NCI-H460 (cell line): ENCODE measurements at places on chromosomes 2 and 18.

DNA sequence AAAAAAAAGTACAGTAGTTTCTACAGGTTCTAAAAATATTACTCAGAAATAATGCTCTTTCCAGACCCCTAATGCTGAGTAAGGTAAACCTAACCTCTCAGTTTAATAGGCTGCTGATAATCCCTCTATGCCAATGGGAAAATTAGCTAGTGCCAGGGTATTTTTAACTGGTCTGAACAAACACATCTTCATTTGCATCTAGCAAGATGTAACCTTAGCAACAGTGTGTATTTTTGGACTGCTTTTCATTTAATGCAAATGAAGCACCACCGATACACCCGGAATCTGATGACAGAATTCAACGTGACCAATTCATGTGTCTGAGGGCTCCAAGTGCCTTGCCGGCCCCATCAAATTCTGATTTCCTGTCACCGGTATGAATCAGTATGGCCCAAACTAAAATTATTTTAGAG, 47.4 kb upstream of the CYRIA start:
- DNase-seq, result no peak

DNA sequence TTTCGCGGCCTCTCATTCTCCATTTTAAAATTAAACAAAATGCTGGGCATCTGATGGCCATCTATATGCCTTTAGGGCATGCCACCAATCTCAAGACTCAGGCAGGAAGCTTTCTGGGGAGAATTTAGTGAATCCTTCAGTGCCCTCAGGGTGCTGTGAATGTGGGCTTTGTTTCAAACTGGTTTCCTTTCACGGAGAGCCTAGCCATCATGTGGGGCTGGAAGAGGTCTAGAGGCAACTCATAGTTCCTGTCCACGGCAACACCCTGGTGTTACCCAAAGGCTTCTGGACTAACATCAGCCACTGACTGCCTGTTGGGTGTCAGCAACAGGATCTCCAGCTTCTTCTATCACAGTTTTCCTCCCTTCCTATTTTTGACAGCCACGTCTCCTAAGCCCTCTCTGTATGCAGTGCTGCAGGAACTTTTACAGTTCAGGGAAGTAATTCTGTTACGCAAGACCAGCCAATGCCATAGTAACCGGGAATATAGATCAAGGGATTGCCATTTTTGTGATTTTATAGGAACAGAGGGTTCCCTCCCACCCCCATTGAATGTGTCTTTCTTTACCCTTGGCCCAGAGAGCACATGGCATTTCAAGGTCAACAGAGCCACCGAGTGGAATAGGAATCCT, 7.9 kb upstream of the WDR33 start:
- DNase-seq, result no peak

DNA sequence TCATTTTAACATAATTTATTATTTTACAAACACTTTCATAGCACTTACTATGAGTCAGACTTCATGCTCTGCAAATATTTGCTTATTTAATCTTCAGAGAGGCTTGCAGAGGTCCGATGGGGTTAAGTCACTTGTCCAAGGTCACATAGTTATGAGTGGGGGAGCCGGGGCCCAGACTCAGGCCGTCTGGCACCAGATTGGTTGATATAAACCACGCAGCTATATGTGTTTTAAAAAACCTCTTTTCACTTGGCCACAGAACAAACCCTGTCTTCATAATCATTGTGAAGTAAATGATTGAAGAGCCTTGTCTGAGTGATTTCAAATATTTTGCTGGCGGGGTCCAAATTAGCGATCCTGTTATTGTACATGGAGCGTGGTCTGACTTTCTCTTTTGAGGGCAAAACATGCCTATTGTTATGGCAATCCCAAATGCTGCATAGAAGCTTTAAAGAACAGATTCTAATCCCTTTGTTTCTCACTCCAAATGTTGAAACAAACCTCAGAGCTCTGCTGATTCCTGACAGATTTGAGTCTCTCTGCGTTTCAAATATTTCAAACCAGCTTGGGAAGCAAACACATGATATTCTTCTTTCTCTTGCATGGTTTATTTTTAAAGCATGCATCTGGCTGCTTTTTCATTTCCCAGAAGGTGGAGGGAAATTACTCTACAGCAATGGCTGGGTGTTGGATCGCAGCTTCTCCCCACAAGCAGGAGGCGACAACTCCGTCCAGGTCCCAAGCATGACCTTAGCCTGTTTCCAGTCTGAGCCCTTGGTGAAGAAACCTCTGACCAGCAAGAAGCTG, 142.4 kb downstream of the DDX1 start:
- DNase-seq, result no peak

DNA sequence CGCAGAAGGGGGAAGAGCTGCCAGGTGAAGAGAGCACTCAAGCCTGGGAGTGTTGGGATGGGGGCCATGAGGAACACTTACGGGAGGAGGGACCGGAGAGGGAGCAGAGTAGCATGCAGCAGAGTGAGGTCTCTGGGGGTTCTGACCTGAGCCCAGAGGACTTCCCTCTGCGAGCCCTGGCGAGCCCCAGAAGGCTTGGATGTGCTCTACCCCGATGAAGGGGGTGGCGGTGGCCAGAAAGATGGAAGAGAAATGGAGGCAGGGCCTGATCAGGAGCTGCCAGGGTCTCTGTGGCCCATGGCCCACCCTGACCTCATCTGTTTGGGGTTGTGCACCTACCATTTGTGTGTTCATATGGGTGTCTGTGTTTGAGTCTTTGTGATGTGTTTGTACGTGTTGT, 42.0 kb downstream of the CROCC2 start:
- DNase-seq, result no peak

GRCh38 chr2:95278051-95278471, 3.8 kb downstream of the PROM2 start:
- no peak for DNase-seq

- no peak for DNase-seq
Observed at GRCh38 chr2:97967931-97968627, 27.7 kb downstream of the TMEM131 start.
